Fibroblast of skin of scalp (primary cell): ENCODE measurements at places on chromosomes 1 and 21.

DNA sequence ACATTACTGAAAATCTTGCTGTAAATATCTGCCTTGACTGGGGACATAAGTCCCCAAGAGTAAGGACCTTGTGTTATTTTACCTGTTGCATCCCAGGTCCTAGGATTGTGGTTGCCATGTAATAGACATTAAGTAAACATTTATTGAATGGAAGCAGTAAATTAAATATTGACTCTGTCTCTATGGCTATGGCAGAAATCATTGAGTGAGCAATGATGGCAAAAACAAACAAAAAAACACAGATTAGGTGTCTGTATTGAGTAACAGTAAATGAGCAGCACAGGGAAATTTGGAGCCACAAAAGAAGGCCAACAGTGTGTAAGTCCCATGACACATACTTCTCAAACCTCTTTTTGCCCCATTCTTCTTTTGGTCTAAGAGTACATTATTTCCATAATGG, 240.4 kb downstream of the NFIA start:
- no peak for DNase-seq

- peak; percentile 39 for DNase-seq
These were observed 35.1 kb downstream of the NUAK2 start for GRCh38 chr1:205286335-205286950.

DNA sequence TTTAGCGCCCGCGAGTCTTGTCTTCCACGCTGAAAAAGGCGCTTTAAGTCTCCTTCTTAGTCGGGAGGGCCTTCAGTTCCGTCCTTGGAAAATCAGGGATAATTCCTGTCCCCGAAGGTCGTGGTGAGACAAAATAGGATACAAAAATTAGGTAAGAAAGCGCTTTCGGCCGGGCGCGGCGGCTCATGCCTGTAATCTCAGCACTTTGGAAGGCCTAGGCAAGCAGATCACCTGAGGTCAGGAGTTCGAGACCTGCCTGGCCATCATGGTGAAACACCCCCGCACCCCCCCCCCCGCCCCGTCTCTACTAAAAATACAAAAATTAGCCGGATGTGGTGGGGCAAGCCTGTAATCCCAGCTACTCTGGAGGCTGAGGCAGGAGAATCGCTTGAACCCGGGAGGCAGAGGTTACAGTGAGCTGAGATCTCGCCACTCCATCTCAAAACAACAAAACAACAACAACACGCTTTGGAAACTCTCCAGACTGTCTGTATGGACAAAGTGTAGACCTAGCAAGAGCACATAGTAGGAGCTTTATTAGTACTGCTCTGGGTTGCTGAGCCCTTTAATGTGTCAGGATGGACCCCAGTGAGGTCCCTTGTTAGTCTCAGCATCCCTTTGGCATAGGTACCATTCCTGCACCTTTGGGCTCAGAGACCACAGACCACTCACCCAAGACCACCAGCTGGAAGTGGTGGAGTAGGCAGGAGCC, 790 bp upstream of the TMEM54 start:
- DNase-seq, result no peak

- no peak for DNase-seq
These were observed 59.7 kb downstream of the ATP1A1 start for GRCh38 chr1:116432655-116433265.
